Heart left ventricle (tissue), 16 donors: ENCODE measurements at places on chromosomes 1 and 21. TPM values are rescaled to one million over a fixed set of nuclear protein-coding genes. Genes with fewer than 3 reads are reported as not detected.

The GBP7 gene
- polyA plus RNA-seq = not detected

The ZMYND12 gene
- 1.2 TPM for polyA plus RNA-seq

The TCHH gene
- polyA plus RNA-seq = 0.01 TPM

The ICOSLG gene
- 2.6 TPM for polyA plus RNA-seq

The SPRR5 gene
- polyA plus RNA-seq = not detected

The LDLRAD1 gene
- polyA plus RNA-seq = not detected

The NOTCH2 gene
- 20.7 TPM for polyA plus RNA-seq

The OR10J1 gene
- polyA plus RNA-seq = not detected

The C1orf226 gene
- 1.6 TPM for polyA plus RNA-seq

The LCE2C gene
- not detected for polyA plus RNA-seq

The GJA9 gene
- polyA plus RNA-seq = 0.11 TPM

The CHODL gene
- 0.15 TPM for polyA plus RNA-seq

The GNPAT gene
- polyA plus RNA-seq = 55.5 TPM

The FAM177B gene
- polyA plus RNA-seq = 0.27 TPM

The CNR2 gene
- 0.01 TPM for polyA plus RNA-seq

The SPATA17 gene
- 0.53 TPM for polyA plus RNA-seq

The PLA2G2F gene
- polyA plus RNA-seq = not detected

The RAB25 gene
- polyA plus RNA-seq = 0.38 TPM

The GJB5 gene
- polyA plus RNA-seq = not detected

The KRTAP12-4 gene
- not detected for polyA plus RNA-seq

The DNASE2B gene
- polyA plus RNA-seq = not detected

The PTGER3 gene
- 1.1 TPM for polyA plus RNA-seq

The TRIM67 gene
- not detected for polyA plus RNA-seq

The FMO4 gene
- 4.9 TPM for polyA plus RNA-seq

The NEXN gene
- 430 TPM for polyA plus RNA-seq

The RAP1GAP gene
- polyA plus RNA-seq = 0.75 TPM

The C1orf167 gene
- 4.9 TPM for polyA plus RNA-seq

The INSRR gene
- not detected for polyA plus RNA-seq

The CFAP74 gene
- not detected for polyA plus RNA-seq

The MAP3K7CL gene
- polyA plus RNA-seq = 4.5 TPM

The HSPG2 gene
- 315 TPM for polyA plus RNA-seq

The OR2T11 gene
- not detected for polyA plus RNA-seq

The AKT3 gene
- 8.6 TPM for polyA plus RNA-seq

The HSD3B1 gene
- polyA plus RNA-seq = not detected

The LCE2A gene
- not detected for polyA plus RNA-seq

The SLAMF7 gene
- 0.23 TPM for polyA plus RNA-seq

The OR14K1 gene
- polyA plus RNA-seq = not detected

The ZNF692 gene
- polyA plus RNA-seq = 32.4 TPM

The TLR5 gene
- polyA plus RNA-seq = 0.72 TPM

The CYB561D1 gene
- polyA plus RNA-seq = 8.1 TPM

The KCNJ9 gene
- 0.08 TPM for polyA plus RNA-seq

The WNT4 gene
- polyA plus RNA-seq = 0.07 TPM

The SMYD3 gene
- polyA plus RNA-seq = 10.6 TPM

The ZNF593 gene
- polyA plus RNA-seq = 147 TPM

The ZBTB7B gene
- polyA plus RNA-seq = 103 TPM

The S100A1 gene
- polyA plus RNA-seq = 3,565 TPM

The FCAMR gene
- polyA plus RNA-seq = not detected

The PER3 gene
- 8.4 TPM for polyA plus RNA-seq

The FAM3B gene
- 0.10 TPM for polyA plus RNA-seq

The ARID1A gene
- polyA plus RNA-seq = 14.1 TPM

The MFSD2A gene
- polyA plus RNA-seq = 0.11 TPM

The IVL gene
- not detected for polyA plus RNA-seq

The CCDC181 gene
- polyA plus RNA-seq = 0.42 TPM

The ETNK2 gene
- polyA plus RNA-seq = 3.0 TPM

The SOAT1 gene
- polyA plus RNA-seq = 2.0 TPM

The ZNF678 gene
- polyA plus RNA-seq = 0.99 TPM

The JAM2 gene
- 19.2 TPM for polyA plus RNA-seq

The LEMD1 gene
- polyA plus RNA-seq = not detected
